ACHN (cell line): ENCODE measurements at places on chromosomes 6 and 20.

DNA sequence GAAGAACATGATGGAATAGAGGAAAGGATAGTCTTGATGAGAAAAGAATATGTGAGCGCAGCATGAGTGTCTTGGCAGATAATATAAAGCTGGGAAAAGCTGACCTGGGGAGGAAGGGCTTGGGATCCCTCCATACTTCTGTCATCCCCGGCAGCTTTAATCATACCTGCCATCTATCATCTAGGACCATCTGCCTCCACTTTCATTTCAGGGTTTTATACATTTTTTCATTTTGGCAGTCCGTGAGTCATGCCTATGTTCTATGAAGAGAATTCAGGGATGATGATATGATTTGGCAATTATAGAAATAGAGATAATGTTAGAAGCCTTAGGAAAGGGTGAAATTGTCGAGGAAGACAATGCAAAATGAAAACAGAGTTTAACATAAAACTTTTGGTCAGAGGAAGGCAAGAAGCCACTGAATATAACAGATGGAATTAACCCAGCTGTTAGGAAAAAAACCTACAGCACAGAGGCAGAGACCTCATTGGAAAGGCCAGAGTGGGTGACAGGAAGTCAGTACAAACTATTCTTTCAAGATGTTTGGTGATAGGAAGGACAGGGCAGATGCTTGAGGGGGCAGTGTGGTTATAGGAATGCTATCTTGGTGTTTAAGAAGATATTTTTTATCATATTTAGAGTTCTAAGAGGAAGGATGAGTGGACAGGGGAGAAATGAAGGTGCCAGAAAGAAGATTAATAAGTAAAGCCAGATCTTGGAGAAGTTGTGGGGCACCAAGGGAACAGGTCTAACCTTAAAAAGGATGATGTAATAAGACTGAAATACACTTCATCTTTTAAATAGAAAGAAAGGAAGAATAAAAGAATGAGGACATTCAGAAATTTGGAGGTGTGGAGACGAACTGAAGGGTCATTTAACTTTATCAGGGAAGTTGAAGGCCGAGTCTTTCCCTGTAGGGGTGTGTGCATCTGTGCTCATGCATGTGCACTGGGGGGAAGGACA, 37.8 kb downstream of the MARCKS start:
- no peak for DNase-seq

DNA sequence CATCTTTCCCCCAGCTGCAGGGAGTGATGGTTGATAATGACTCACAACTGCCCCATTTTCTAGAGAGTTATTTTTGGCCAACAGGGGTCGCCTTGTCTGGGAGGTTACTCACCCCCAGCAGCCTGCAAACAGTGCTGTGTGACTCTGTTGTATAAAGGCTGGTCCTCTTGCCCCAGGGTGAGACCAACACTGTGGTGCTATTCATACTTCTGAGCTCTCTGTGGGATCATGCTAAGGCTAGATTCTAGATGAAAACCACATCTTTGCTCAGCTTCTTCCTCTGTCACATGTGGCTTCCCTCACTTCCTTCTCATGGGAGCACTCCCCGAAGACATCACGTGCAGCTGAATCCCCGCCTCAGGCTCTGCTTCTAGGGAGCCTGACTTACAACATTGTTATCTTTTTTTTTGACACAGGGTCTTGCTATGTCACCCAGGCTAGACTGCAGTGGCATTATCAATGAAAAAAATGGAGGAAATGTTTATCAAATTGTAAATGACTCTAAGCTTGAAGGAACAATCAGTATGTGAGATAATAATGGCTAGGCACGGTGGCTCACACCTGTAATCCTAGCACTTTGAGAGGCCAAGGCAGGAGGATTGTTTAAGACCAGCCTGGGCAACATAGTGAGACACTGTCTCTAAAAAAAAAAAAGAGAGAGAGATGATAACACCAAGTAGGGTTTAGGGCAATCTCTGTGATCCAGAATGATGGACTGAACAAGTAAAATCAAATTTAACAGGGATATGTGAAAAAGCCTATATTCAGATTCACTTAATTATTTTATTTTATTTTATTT, 55.7 kb upstream of the SLC23A2 start:
- peak; percentile 38 for DNase-seq

GRCh38 chr6:37940074-37940847, 120.7 kb downstream of the ZFAND3 start:
- no peak for DNase-seq

DNA sequence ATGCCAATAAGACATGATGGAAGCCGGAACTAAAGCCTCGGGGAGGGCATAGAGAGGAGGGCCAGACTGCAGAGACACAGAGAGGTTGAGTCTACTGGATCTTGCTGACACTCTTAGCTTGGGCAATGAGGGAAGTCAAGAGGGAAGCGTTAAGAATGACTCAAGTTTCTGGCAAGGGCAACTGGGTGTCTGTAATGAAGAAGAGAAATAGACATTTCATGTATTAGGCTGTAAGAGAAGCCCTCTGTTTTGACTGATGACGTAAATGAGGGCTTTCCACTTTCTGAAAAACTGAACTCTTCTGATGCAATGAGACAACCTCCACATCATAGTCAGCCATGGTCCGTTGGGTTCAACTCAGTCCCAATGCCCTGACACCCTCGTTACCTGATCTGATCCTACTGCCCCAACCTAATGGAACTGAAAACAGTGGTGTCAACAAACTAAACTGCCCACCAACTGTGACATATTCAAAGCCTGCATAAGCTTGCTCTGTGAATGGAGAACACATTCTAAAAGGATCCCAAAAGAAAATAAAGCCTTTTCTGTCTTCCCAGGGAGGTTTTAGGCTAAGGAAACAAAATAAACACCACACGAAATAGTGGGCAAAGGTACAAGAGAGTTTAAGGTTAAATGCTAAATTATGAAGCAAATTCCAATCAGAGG, 45.8 kb upstream of the PNRC1 start:
- peak; percentile 66 for DNase-seq
